ENCODE measurements at places on chromosomes 7 and 10. TPM values are rescaled to one million over a fixed set of nuclear protein-coding genes. Genes with fewer than 3 reads are reported as not detected.
A peak's percentile ranks its signal among the peaks of the same experiment; 100 is the strongest.

PON1 gene
- not detected for total RNA-seq

GRCh38 chr10:30431435-30431911, 2.5 kb upstream of the MAP3K8 start:
- DNase-seq, result peak; percentile 71

DNA sequence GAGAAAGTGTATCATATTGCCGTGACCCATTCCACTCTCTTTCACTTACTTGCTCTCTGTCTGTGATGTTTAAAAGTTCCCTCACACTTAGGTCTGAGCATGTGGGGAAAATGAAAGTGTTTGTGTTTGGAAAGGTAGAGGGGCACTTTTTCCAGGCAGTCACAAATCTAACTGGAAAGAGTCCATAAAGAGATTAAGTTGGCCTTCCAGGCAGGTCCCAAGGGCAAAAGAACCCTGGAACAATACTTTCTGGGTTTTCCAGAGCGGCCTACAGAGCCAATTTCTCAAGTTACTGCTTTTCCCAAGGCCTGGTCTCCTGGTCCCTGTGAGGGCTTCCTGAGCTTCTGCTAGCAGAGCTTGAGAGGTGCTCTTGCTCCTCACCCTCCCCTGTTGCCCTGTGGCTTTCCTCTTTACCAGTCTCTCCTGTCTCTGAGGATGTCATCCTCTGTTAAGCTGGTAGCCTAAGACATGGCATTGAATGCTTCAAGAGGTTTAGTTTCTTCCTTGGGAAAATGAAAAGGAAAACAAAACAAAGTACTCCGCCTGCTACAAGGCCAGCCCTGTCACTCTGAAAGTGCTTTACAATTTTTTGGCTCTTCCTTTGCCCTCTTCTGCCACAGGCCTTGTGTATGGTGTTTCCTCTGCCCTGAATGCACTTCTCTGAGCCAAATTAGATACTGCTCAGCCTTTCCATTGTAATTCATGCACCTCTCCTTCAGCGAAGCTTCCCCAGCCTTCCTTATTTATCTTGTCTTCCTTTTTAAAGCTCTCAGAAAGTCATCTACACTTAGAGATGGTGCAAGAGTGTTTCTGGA, 20.1 kb downstream of the TES start:
- no peak for DNase-seq

DNA sequence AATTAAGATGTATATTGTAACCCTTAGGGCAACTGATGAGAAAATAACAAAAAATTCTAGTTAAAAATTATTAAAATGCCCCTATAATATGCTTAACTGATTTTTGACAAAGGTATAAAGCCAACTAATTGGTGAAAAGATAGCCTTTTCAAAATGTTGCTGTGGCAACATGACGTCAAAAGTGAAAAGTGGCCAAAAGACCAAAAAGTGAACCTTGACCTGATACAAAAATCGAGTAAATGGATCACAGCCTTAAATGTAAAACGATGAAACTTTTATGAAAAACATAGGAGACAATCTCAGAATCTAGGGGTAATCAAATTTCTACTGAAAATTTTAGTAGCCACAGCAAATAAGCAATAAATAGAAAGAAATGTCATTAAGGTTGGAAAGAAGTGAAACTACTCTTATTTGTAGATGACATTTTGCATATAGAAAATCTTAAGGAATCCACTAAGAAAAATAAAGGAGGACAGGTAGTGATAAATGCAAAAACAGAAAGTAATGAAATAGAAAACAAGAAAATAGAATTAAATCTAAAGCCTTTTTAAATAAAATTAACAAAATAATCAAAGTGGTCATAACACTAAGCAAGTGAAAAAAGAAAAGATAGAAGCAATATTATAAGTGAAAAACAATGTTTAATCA, 285.6 kb downstream of the ADK start:
- DNase-seq, result no peak

- DNase-seq, result no peak
Observed at GRCh38 chr10:79025199-79025832, 43.5 kb upstream of the ZMIZ1 start.

DNA sequence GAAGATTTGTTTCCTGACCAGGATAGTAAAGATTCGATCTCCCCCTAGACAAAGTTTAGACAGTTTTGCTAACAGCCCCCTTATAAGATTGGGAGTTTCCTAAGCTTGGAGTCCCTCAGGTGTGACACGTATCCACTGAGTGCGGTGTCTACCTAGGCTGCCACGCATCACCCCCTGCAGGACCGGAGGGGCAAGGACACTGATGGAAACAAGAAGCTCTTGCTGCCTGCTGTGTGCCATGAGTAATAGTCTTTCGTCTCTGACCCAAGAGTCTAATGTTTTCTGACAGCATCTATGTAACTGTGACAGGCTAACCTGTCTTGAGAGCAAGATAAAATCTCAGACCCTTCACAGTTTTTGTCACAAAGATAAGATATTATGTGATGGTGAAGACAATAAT, 173.5 kb downstream of the SEMA3E start:
- DNase-seq, result no peak

DNA sequence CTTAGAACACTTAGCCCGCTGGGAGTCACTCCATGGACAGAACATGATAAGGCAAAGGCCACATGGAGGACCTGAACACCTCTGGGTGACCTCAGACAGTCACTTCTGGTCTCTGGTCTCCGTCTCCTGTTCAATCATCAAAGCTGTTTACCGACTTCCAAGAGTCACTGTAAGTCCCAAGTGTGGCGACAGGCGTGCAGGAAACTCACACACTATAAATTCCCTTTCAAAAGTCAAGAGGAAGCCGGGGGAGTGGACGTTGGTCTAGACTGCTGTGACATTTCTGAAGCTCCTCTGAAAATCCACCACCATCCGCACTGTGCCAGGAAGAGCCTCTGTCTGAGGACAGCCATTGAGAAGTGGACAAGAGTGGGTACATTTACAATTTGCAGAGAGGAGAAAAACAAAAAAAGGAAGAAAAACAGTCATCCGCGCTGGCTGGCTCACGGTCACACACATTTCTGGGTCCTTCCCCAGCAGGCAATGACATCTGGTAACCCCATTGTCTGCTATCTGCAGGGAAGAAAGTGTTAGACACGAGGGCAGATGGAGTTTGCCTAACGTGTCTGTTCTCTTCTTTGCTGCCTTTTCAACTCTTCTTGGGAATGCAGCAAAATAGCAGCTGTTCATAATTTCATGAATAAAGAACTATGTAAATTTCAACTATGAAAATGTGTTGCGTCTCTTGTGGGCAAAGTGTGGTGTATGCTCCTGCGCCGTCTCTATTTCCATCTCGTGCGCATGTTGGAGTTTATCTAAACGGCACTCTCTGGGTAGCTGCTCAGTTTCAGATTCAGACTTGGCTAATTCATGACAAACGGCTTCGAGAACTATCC, 32.9 kb upstream of the CUX1 start:
- no peak for DNase-seq

- no peak for DNase-seq
Observed at GRCh38 chr10:110069502-110069982, 61.8 kb downstream of the ADD3 start.

GRCh38 chr10:54799506-54799905, 1.5 kb downstream of the PCDH15 start:
- DNase-seq, result no peak

GNGT1 gene
- total RNA-seq, result 0.24 TPM

TAS2R5 gene
- 0.10 TPM for total RNA-seq

- peak; percentile 78 for DNase-seq
Observed at GRCh38 chr10:61904733-61905725, 3.5 kb downstream of the ARID5B start.

DNA sequence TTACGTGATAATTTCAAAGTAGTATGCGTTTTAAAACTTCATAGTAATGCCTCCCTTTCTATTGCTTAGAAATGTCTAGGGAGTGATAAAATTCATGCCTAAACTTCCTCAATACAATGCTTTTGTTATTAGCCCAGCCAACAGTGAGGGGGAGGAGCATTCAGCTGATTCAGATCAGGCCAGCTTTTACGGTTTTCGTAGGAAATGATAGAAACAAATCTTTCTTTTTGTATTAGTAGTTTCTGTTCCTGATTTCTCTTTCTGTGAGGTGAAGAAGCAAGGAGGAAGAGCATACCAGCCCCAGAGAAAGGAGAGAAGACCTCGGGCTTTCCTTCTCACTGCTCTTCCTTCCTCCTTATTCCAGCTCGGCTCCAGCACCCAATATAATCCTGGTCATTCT, 35.2 kb upstream of the ITPRID1 start:
- no peak for DNase-seq

DNA sequence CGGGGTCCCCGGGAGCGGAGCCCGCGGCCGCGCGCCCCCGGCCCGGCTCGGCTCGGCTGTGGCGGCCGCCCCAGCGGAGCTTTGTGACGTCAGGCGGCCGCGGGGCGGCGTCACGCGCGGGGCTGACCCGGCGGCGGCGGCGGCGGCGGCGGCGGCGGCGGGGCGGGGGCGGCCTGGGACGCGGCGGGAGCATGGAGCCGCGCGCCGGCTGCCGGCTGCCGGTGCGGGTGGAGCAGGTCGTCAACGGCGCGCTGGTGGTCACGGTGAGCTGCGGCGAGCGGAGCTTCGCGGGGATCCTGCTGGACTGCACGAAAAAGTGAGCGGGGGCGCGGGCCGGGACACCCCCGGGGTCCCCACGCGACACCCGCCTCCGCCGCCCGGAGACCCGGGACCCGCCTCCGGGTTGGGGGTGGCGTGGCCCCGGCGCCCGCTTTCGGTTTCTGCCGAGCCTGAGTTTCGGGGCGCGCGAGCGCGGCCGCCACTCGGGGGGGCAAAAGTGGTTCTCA, at the start of gene PWWP2B:
Gene PWWP2B, plus strand, starts transcription at position 165 of the 506 bp plus-strand sequence. Its CDS starts 27 bp downstream, at position 192.
- DNase-seq, result no peak

GRCh38 chr10:43024524-43024923, 52.3 kb upstream of the RET start:
- no peak for DNase-seq

TFPI2 gene
- 6.5 TPM for total RNA-seq

PALS2 gene
- 38.9 TPM for total RNA-seq

CRYGN gene
- 1.2 TPM for total RNA-seq

DNA sequence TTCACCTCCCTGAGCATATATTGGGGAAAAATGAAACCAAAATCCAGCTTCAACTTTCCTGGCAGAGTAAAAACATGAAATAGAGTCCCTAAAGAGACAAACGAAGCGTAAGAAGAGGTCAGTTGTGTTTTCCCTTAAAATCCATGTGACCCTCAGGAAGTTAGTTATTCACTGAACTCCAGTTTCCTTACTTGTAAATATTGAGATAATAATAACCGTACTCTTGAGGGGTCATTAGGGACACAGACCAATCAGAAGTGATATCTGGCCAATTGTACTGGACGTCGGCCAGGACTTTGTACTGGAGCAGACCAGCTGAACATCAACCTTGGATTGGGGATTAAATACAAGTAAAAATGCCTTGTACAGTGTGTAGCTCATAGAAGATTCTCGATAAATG, 167.0 kb downstream of the GATA3 start:
- DNase-seq, result no peak

GDF2 gene
- total RNA-seq, result not detected

- DNase-seq, result no peak
Observed at GRCh38 chr7:101576998-101577397, 52.1 kb downstream of the MYL10 start.

- no peak for DNase-seq
Observed at GRCh38 chr10:31677195-31678138, 251.2 kb downstream of the ARHGAP12 start.

DNA sequence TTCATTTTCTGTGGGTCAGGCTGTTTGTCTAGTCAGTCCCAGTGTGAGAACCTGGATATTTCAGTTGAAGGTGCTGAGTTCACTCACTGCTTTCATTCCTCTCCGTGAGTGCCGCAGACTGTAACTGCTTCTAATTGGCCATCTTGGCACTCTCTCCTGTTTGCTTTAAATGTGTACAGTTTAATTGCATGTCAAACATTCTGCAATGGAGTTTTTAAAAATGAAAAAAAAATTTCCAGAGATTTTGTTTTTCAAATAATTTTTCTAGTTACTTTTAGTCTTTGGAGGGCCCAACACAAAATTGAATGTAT, 87.8 kb downstream of the CCSER2 start:
- no peak for DNase-seq

- DNase-seq, result no peak
Observed at GRCh38 chr7:96676919-96677318, 32.7 kb downstream of the SEM1 start.

GRCh38 chr7:41303709-41304108, 399.2 kb downstream of the INHBA start:
- DNase-seq, result no peak

DNA sequence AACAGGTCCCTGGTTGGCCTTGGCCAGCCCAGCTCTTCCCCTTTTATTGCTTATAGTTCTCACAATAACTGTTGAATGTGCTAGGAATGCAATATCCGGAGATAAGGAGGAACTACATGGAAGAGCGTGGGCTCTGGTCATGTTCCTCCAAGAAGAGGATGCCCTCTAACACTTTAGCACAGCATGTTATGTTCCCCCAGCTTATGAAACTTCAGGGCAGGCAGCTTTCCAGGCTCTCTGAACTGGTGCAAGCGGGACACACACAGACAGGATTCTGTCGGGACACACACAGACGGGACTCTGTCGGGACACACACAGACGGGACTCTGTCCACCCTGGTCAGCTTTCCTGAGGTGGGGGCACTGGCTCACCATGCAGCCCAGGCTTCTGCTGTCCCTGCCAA, 141.6 kb downstream of the PKD1L1 start:
- no peak for DNase-seq

DNA sequence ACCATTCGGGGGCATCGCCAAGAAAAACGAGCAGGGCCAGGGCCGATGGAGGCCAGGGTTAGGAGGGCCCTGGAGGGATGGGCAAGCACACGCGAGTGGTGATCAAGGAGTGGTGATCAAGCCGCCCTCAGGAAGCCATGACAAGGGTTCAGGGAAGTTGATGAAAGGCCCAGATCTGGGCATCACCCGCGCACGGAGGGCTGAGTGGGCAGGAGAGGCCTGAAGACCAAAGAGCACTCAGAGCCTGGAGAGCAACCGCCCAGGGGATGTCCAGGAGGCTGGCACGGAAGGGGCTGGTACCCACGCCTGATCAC, 114.6 kb downstream of the WDR37 start:
- no peak for DNase-seq

VSTM2A gene
- total RNA-seq, result not detected

DNA sequence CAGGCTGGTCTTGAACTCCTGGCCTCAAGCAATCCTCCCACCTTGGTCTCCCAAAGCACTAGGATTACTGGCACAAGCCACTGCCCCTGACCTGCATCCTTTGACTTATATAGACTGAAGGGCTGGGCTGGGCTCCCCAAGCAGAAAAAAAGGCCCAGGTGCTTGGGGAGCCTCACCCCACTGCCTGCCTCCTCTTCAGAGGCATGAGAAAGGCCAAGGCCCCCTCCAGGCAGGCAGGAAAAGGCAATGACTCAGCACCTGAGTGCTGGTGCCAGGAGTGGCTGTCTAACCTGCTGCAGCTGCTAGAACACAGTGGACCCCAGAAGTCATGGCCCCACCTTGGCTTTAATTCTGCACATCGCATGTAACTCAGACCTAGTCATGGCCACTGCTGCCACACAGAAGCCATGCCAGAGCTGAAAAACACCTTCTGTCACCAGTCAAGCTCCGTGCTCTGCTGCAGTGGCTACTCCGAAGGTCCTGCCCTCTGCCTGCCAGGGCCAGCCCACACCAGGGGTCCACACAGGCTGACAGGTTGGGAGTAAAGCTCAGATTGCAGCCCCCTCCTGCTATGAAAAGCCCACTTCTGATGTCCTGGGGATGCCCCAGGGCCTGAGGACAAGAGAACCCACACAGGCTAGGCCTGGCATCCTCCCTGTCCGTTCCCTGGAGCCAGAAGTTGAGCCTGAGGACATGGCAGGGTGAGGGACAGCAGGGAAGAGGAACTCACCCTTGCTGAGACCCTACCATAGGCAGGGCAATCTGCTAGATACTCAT, 48.5 kb downstream of the GRID1 start:
- peak; percentile 53 for DNase-seq

- no peak for DNase-seq
Observed at GRCh38 chr7:146116521-146117222, at the start of gene CNTNAP2. Gene CNTNAP2 (plus strand): TSS chr7:146116801. CDS start chr7:146116877, 76 bp downstream.

GRCh38 chr10:5603091-5603847, 63.1 kb downstream of the ASB13 start:
- DNase-seq, result no peak
